Tibial nerve (tissue), 4 donors: ENCODE measurements at places on chromosomes 6 and 20.

DNA sequence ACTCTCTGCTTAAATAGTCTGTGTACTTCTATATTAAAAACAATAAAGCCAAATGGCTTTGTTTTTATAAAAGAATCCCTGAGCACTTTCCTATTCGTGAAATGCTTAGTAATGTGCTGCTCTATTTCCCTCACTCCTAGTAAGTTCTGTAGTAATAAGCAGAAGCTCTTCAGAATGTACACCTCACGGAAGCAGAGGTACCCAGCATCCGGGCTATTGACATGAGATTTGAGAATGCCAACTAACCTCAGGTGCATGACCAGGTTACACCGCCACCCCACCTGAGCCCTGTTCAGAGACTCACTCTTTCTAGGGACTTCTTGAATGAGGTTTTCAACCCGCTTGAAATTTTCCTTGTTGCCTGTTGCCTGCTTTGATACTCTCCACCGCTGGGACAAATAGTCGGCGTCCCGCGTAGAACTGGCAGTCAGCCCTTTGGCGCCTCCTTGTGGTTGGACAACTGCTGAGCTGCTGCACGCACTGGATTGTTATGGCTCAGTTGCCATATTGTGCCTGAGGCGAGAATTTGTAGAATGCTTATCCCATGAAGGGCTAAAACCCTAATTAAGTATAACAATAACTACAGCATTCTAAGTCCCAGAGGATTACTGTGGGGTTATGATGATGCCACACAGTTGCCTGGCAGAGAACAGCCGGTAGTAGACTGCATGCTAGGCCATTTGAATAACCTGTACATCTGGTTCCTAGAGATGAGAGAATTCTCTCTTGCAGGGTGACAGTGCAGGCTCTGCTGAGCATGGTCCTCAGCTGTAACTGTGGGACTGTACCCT, 95.4 kb downstream of the KHDC1L start:
- peak; percentile 72 for DNase-seq

GRCh38 chr20:53345536-53346334, 247.9 kb downstream of the ZNF217 start:
- no peak for DNase-seq

DNA sequence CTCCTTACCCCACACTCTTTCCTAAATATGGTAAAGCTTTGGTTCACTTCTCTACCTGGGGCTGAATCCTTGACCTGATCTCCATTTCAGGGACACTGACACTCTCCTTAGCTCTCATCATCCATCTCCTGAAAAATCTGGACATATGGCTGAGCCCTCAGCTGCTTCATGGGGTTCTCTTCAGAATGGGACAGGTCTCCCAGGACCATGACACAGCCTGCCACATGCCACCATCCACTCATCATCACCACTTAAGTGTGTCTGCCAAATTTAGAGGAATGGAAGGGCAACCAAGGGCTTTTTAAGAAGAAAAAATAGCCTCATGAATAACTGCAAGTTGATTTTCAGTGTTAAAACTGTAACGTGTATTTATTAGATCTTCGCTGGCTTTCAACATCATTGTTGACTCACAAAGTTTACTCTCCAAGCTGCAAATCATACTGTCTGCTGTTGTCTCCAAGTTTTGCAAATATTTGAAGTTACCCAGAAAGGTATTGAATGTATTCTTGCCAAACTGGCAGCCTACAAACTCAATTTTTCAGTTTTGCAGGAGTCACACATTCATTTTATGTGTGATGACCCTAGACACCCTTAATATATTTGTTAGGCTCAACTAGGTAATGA, 41.1 kb downstream of the HS3ST5 start:
- DNase-seq: no peak

GRCh38 chr20:38164624-38165088, 414 bp downstream of the TGM2 start:
- DNase-seq: no peak

DNA sequence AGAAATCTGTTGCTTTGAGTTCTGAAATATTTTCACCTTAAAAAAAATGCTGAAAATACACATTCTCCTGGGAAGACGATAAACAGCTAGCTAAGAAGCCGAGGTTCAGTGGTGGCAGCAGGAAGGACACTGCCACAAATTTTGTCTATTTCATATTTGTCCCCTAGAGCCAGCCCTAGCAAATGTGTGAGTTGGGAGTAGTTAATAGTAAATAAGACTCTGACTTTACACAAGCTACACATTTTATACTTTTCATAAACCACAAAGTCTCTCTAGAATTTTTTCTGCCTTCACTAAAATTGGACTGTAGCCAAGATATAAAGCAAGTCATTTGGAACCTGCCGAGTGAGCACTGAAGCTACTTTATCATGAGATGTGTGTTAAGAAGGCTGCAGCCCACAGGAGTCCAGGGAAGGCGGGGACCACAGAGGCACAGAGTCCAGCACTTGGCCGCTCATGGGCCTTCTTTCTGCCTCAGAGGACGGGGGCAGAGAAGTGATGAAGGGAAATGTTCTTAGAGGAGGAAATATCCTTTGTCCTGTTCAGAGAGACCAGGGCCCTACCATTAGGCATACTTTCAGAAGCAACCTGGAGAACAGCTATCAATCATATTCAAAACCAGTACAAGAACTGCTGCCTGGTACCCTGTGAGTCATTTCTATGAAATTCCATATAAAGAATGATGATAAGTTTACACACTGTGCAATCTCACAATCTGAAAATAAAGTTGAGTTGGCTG, 241.7 kb upstream of the TAB2 start:
- no peak for DNase-seq

GRCh38 chr6:56364827-56365339, 117.5 kb upstream of the COL21A1 start:
- DNase-seq: no peak

GRCh38 chr6:158024566-158025297, 43.1 kb downstream of the SYNJ2 start:
- no peak for DNase-seq

GRCh38 chr6:14180609-14181008, 63.0 kb downstream of the CD83 start:
- no peak for DNase-seq

GRCh38 chr6:68226460-68226859, 408.6 kb upstream of the ADGRB3 start:
- DNase-seq: no peak
